ENCODE measurements at places on chromosomes 1 and 21.

DNA sequence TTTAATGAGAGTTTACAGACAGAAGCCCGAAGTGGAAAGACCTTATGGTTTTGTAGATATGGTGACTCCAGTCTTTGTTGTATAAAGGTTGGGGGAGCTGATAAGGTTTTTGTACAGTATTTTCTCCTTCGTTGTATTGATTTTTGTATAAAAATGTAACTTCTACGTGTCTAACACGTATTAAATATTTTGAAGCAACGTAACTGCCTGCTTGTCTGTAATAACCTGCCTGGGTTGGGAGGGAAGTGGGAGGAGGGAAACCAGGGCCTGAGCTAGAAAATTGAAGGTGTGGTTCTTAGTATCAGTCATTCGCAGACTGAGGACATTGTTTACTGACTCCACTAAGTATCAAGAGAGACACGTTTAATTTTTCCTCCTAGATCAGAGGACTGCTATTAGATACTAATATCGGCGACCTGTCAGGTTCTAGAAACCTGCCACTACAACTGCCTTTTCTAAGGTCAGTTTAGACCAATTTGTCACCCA lies 2.2 kb downstream of the IER5 start:
- DNase-seq = peak; percentile 16

DNA sequence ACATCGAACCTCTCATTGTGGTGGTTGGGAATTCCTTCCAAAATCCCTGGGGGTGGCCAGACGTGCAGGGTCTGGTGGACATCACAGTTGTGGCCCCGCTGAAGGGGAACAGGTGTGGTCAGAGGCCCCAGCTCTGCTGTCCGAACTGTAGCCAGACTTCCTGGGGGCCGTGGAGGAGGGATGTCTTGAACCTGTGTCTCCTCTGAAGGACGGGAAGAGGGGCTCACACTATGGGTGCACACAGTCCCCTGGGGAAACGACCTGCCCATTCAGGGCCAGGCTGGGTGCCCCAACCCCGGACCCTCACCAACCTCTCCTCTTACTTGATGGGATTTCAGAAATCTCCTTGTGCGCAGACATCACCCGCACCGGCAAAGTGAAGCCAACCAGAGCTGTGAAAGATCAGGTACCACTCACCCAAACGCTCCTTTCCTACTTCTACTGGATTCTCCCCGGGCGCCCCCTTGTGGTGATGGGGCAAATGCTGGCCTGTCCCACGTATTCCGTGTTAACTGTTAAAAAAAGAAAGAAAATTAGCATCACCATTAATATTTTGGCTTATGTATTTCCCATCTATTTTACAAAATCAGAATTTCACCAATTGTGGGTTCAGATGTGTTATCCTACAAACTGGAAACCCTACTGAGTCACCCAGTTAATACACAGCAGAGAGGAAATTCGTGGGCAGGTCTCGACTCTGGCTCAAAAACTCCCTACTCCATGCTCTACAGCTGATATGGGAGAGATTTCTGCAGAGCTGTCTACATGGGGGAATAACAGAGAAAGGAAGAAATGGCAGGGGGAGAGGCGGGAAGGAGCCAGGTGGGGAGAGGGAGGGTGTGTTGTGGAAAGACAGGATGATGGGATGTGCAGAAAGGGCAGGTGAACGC lies 28.1 kb downstream of the PADI4 start:
- DNase-seq = no peak

DNA sequence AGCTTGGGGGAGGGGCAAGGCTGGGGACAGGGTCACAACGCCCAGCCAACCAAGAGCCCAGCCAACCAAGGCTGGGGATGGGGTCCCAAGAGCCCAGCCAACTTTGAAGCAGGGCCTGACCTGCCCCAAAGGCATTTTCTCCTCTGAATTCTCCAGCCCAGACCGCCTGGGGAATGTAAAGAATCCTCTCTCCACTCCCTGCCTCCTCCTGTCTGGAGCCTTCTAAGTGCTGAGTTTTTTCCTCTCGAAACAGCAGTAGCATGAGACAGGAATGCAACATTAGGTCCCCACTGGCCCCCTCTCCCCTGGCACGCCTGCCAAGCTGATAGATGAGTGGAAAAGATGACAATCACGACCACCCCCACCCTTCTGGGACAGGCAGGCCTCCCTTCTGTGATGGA lies 17.0 kb downstream of the C1orf198 start:
- peak; percentile 9 for DNase-seq

DNA sequence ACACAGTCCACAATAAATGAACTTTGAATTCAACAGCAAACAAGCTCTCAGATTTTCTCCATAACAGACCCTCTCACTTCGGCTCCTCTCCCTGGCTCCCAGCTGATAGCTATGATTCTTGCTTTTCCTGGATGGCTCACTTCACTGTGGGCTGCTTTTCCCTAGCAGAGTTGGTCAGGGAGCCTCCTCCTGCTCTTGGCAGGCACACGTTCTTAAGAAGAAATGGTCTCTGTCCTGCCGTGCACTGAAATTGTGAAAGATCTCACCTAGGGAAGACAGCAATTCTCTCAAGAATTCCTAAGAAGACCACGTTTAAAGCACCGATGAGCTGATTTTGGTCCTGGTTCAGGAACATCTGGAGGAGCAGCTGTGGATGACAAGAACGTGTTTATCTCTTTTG lies 148.5 kb upstream of the KCNK2 start:
- DNase-seq = no peak

DNA sequence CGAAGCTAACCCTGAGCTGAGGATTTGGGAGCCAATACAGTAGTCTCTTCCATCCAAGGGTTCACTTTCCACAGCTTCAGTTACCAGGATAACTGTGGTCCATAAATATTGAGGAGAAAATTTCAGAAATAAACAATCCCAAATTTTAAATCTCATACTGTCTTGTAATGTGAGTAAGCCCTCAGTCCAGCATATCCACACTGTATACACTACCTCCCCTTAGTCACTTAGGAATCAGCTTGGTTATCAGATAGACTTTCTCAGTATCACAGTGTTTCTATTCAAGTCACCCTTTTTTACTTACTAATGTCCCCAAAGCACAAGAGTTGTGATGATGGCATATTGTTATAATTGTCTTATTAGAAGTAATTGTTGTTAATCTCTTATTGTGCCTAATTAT lies 102.3 kb upstream of the GNG12 start:
- no peak for DNase-seq

- no peak for DNase-seq
These were observed 169.4 kb downstream of the RASAL2 start for GRCh38 chr1:178263341-178263740.

DNA sequence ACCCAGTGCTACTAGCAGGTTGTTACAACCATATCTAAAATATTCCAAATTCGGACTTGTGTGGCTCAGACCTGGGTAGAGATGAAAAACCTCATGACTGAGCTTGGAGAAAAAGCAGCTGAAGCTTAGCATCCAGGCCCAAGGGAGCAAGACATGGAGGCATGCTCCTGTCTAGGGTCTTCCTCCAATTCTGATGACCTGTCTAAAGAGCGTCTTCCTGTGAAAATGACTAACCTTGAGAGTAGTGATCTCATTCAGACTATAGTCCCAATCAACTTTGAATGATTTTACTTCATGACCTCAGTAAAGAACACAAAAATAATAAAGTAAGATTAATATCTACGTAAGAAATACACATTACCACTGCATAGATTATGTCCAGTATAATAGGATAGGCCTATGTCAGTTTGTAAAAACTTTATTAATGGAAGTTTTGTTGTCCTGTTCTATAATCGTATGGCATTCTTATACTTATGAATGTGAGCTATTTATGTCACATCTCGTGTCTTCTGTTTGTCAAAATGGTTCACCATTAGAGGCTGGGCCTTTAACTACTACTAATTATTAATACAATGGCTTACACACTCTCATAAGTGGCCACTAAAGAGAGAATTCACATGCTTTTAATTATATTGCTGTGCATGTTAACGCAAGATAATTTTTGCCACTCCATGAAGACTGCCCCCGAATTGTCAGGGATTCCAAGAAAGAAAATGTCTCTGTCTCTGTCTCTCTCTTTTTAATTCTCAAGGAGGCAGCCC lies 201.3 kb downstream of the NCAM2 start:
- DNase-seq = no peak

DNA sequence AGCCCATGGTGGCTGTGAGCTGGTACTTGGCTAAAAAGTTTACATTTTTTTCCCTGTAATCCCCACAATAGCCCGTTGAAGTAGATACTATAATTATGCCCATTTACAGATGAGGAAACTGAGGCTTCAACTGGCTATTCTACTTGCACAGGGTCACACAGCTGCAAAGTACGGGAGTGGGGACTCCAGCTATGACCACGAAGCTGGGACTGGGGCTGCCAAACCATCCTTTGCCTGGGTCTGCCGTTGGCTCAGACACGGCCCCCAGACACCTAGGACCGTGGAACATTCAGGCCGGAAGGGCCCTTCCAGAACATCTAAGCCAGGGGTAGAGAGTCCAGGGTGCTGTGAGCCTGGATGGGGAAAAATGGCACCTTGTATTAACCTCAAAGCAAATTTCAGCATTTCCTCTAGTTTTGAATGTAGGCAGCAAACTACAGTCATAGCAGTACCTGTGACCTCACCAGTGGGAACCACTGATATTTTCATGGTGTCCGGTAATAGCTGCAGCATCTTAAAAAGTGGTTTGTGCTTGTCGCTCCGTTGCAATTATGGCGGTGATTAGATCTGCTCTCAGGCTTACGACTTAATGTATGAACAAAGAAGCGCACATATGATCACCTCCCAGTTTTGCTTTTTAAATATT lies 4.3 kb downstream of the TP73 start:
- DNase-seq = no peak

DNA sequence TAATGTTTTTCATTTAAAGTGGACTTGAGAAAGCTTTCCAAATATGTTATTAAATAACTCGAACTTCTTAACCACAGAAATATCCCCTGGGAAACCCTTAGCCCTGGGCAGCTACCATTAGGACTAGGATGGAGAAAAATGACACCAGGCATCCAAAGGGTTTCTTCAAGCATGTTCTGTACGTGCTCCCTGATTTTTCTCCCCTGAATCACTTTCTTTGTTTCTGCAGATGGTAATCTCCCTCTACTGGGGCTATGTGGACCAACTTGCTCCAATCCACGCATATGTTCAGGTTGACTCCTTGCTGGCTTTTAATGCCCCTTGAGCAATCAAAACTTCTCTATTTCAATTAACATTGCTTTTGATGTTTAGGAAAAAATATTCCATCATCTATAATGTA lies 312.7 kb upstream of the C1orf87 start:
- no peak for DNase-seq

- DNase-seq = no peak
These were observed 12.7 kb downstream of the RNF207 start for GRCh38 chr1:6218375-6219164.

DNA sequence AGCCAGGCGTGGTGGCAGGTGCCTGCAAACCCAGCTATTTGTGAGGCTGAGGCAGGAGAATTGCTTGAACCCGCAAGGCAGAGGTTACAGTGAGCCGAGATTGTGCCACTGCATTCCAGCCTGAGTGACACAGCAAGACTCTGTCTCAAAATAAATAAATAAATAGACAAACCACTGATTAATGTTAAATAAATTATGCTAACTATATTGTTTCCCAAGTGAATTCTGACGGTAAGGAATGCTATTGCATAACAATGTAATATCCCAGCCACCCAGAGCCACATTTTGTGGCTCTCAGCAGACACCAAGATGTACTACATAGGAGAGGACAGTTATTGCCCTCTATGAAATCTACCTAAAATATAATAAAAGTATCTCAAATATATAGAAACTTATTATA lies 55.4 kb downstream of the LPGAT1 start:
- no peak for DNase-seq

- DNase-seq = no peak
These were observed 13.6 kb upstream of the C1orf185 start for GRCh38 chr1:51088474-51088873.

DNA sequence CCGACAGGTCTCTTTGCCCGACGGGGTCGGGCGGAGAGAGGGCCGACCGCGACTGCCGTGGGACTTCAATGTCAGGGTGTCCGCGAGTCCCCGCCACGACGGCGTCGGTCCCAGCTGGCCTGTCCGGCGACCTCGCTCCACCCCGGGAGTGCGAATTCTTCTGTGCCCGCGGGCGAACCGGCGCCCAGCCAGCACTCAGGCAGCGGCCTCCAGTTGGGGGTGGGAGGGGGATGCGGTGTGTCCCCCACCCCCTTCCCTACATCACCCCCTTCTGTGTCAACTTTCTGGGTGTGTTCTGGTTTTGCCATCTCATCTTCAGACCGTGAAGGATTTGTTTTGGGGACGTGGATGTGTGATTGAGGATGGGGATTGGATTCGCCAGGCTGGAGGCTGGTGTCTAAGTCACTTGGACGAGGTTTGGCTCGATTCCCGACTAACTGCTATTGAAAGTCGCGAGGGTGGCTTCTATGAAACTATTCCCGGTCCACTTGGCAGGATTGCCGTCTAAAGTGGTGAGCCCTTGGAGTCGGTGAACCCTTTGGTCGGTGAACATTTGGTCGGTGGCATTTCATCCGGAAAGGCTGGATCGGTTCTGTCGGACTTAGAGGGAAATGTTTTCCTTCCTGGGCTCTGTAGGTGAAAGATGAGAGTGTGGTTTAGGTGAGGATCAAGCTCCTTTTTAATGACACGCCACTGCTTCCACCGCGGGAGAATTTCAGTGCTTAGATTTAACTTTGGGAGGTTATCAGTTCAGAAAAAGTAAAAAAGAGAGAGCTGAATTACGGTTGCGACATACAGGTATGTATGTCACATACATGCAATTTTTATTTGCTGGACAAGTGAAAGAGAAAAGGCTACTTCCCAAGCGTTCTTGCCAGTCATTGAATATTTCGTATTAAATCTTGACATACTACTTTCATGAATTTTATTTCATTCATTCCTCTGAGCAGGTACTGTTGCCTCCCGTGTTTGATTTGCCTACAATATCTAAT lies 771 bp downstream of the ABCD3 start:
- DNase-seq = no peak
